ENCODE measurements at places on chromosomes 6 and 20.
A peak's percentile ranks its signal among the peaks of the same experiment; 100 is the strongest.

- DNase-seq: no peak
These were observed 952.9 kb upstream of the EPHA7 start for GRCh38 chr6:94372229-94372628.

GRCh38 chr20:64049060-64049877 is at the start of gene SOX18:
Gene SOX18, minus strand, starts transcription at chr20:64049639. Its CDS starts 123 bp downstream, at chr20:64049516.
- no peak for DNase-seq

GRCh38 chr20:22752324-22752723 is 168.0 kb upstream of the FOXA2 start:
- no peak for DNase-seq

- no peak for DNase-seq
These were observed 34.8 kb upstream of the TFB1M start for GRCh38 chr6:155349129-155349528.

DNA sequence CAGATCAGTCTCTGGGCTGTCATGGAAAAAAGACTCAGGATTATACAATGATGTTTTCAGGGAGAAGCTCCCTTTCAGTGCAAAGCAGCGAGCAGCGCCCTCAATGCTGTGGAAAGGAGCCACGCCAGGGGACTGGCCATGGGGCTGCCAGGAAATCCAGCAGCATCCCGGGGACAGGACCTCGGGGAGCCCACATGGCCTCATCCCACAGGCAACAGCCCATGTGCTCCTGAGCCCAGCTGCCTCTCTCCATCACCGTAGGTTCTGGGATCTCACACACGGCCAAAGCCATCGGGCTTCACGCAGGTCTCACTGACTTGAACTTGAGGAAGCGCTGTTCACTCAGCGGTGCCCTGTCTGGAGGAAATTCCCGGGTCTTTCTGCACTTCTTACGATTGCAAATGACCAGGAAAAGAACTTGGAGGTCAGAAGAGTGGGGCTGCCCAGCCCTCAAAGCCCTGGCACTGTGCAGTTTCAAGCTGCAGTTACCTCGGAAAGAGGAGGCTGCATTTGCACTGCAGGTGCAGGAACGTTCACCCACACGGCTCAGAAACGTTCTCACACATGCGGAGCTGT is 125.9 kb upstream of the THBS2 start:
- no peak for DNase-seq

DNA sequence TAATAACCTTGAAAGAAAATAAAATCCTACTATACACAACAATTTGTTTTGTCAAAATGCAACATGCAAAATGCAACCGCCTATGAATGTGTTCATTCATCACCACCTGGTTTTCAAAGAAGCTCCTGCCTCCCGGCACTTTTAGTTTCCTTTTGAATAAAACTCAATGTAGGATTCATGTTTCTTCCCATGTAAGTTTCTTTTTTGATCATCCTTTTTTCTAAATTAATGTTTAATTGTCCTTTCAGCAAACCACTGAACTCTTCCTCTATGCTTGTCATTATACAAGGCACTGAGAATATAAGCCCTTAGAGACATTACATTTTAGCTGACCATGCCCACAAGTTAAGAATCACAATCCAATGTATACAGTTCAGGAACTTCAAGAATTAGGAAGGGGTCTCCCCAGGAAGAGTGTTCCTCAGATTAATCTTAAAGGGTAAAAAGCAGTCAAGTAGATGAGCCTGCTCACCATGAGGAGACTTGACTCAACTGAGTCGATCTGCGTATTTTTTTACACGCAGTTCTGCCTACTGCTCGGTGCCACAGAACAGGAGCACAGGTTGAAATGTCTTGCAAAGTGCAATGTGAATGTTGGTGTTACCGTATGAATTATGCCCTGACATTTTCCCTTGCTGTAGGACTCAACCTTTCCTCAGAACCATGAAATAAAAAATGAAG is 7.2 kb upstream of the THEMIS start:
- no peak for DNase-seq

DNA sequence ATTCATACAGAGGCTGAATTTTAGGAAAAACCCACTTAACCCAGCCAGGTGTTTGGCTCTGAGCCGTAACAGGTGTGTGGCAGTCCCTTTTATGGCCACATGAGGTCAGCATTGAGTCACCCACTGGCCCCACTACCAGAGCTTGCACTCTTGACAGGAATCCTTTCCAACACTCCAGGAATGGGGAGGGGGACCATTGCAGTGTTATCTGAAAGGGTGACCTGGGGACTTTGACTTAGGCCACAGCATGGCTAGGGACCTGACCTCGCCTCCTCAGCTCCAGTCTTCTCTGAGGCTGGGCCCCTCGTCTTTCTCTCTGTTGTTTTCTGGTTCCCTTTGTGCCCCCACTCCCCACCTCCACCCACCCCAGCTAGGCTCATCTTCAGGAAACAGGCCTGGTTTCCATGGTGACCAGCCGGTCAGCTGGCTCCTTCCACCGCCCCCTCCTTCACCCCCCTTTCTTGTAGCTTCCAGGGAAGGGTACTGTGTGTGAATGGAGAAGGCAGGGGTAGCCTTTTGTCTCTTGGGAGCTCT is 2.1 kb upstream of the TMEM151B start:
- DNase-seq: no peak

- DNase-seq: no peak
These were observed 792 bp downstream of the SNAP25 start for GRCh38 chr20:10219452-10219791.

DNA sequence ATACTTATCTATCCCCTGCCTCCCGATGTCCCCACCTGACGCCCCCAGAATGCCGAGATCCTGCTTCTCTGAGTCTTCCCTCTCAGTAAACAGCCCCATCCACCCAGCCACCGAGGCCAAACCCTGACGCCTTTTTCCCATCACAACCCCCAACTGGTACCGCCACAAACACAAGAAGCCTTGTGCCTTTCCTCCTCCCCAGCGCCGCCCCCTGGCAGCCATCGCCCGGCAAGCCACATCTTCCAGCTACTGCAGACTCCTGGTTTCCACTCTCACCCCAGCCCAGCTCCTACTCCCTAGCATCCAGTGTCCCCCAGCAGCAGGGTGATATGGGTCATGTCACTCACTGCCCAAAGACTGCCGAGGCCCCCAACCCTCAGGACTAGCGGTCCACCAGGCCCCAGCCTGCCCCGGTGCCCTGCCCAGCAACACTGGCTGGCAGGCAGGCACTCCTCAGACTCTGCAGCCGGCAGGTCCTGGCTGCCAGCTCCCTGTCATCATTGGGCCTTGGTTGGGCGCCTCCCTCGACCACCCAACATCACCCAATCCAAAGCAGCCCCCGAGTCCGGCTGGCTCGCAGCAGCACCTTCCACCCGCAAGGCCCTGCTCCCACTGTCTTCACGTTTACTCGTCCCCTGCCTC is 11.2 kb downstream of the TCFL5 start:
- no peak for DNase-seq

GRCh38 chr6:157099912-157100593 is 223.3 kb downstream of the TMEM242 start:
- no peak for DNase-seq

GRCh38 chr6:167703781-167704180 is 122.9 kb upstream of the AFDN start:
- no peak for DNase-seq

DNA sequence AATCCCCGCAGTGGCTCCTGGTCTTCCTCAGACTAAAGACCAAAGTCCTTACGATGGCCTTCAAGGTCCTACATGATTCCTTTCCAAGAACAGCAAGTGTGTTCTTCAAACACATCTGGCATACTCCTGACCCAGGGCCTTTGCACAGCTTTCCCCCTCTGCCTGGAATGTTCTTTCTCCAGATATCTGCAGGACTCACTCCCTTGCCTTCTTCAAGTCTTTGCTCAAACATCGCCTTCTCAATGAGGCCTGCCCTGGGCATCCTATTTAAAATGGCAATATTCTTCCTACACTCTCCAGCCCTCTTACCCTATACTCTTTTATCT is 30.2 kb downstream of the VEGFA start:
- DNase-seq: no peak

GRCh38 chr6:108253241-108253640 is 7.6 kb downstream of the SNX3 start:
- no peak for DNase-seq

GRCh38 chr6:83815631-83816272 is 37.4 kb upstream of the RIPPLY2 start:
- DNase-seq: no peak

- DNase-seq: no peak
These were observed 35.7 kb upstream of the HAO1 start for GRCh38 chr20:7975851-7976414.

GRCh38 chr20:9025011-9025410 is 43.9 kb upstream of the PLCB4 start:
- DNase-seq: no peak

DNA sequence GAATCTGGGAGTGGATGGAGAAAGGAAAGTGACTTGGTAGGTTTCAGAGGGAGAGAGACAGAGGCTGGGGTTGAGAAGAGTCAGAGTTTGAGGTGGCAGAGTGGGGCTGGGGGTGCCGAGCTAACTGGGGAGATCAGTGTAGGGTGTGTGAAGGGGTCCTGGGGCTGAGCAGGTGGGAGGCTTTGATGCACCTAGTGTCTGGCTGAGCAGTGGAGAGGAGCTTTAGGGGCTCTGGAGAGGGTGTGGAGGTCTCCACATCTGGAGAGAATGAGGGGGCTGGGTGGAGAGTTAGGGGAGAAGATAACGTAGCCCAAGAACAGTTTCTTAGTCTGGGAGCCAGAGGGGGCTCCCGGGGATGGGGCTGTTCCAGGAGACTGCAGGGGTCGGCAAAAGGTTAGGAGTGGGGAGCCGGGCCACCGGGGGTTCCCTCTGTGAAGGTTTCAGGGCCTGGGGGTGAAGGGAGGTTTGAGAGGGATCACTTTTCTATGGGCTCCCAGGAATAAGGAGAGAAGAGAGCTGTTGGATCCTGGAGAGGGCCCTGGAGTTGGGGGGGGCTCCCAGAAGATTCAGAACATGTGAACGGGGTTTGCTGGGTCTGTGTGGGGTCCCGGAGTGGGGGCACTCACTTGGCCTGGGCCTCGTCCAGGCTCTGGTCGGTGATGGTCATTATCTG is 797 bp downstream of the PBX2 start:
- no peak for DNase-seq

- no peak for DNase-seq
These were observed 269.4 kb downstream of the NKAIN2 start for GRCh38 chr6:124073021-124073420.

GRCh38 chr6:166360243-166361076 is 18.1 kb upstream of the SFT2D1 start:
- no peak for DNase-seq

GRCh38 chr20:38840053-38840893 is 34.8 kb downstream of the PPP1R16B start:
- no peak for DNase-seq

- no peak for DNase-seq
These were observed 324.9 kb upstream of the CITED2 start for GRCh38 chr6:139699335-139699734.

GRCh38 chr6:157774153-157775135 is 48.6 kb upstream of the SNX9 start:
- DNase-seq: peak; percentile 53

DNA sequence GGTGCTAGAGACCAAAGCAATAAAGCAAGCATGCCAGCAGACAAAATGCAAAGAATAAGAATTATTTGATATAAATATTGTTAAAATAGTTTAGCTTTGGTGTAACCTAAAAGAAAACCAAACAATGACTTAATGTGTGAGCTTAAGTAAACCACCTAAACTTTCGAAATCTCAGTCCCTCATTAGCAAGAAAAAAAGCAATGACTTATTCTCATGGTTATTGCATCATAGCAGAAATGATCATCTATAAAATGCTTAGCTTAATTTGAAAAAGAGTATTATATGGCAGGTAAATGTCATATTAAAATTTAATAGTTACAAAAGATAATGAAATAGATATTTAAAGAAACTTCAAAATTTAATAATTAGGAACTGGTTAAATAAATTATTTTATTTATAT is 1395.7 kb upstream of the EYS start:
- DNase-seq: no peak

DNA sequence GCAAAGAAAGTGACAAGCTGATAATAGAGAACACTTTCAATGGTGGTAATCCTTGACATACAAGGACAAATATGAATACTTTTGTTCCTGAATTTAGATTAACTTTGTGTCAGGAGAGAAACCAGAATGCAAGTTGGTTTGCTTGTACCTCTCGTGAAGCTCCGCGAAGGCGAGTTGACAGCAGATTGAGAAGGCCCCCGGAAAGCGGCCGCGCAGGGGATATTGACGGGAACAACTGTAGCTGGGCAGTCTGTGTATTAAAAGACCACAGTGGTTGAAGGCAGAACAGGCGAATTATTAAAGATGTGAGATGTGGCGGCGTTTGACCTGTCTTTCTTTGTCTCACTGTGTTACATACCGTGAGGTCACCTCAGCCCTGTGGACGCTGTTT is 175.8 kb upstream of the RALGAPA2 start:
- no peak for DNase-seq

GRCh38 chr6:106316375-106316766 is 9.2 kb downstream of the ATG5 start:
- DNase-seq: no peak

- no peak for DNase-seq
These were observed 218.5 kb upstream of the QKI start for GRCh38 chr6:163195721-163196691.

- DNase-seq: no peak
These were observed 1.1 kb downstream of the TCP11 start for GRCh38 chr6:35139924-35140638.
